T-helper 1 cell treated with Interleukin-12 subunit alpha and Interleukin-12 subunit beta and Interleukin-4 antibody, amounts not matched to agents 30 ng/mL and 1 ng/mL, for 36 hours (primary cell): ENCODE measurements at places on chromosomes 2 and 18. TPM values are rescaled to one million over a fixed set of nuclear protein-coding genes. Genes with fewer than 3 reads are reported as not detected.

MREG gene
- 7.9 and 8.7 TPM in 2 replicates for total RNA-seq

TEKT4 gene
- 0.39 and 0.64 TPM in 2 replicates for total RNA-seq

EGR4 gene
- total RNA-seq = 0.27 and 0.56 TPM in 2 replicates

PSMA8 gene
- 0.25 and 0.27 TPM in 2 replicates for total RNA-seq

FAM117B gene
- 4.6 and 5.2 TPM in 2 replicates for total RNA-seq

TRABD2A gene
- 65.2 and 66.6 TPM in 2 replicates for total RNA-seq

KCNK3 gene
- total RNA-seq = not detected in 2 replicates

ACMSD gene
- not detected in 2 replicates for total RNA-seq

BMP10 gene
- total RNA-seq = 0.27 TPM in 1 of 2 replicates, not detected in the other

HES6 gene
- total RNA-seq = 1.8 and 2.1 TPM in 2 replicates

PLEK gene
- 3.9 and 5.6 TPM in 2 replicates for total RNA-seq

ERBB4 gene
- not detected in 2 replicates for total RNA-seq
